ENCODE measurements at places on chromosomes 13 and 19.

GRCh38 chr19:6586726-6587092, 4.2 kb downstream of the CD70 start:
- DNase-seq: no peak

DNA sequence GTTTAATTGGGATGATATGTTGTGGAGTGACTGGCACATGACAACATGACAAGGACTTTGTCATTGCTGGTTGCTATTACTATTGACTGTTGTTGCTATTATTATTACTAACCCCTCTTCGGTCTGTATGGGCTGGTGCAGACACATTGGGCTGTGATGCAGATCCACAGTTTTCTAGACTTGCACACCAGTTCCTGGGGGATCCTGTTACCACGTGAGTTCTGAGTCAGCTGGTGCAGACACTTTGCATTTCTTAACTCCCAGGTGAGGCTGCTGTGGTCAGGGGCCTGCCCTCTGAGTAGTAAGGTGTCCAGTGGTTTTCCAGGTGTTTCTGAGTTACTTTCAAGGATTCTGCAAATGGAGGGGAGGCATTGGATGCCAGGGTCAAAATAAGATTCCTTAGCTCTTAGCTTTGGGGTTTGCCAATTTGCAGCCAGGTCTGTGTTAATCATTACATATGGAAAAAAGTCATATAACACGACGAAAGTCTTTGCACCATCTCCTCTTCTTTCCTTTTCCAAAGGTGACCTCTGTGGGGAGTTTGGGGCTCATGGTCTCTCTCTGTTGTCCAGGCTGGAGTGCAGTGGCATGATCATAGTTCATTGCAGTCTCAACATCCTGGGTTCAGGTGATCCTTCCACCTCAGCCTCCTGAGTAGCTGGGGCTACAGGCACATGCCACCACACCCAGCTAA, 19.3 kb downstream of the BICRA start:
- no peak for DNase-seq

- DNase-seq: no peak
Observed at GRCh38 chr13:38013676-38014075, 144.1 kb upstream of the TRPC4 start.

DNA sequence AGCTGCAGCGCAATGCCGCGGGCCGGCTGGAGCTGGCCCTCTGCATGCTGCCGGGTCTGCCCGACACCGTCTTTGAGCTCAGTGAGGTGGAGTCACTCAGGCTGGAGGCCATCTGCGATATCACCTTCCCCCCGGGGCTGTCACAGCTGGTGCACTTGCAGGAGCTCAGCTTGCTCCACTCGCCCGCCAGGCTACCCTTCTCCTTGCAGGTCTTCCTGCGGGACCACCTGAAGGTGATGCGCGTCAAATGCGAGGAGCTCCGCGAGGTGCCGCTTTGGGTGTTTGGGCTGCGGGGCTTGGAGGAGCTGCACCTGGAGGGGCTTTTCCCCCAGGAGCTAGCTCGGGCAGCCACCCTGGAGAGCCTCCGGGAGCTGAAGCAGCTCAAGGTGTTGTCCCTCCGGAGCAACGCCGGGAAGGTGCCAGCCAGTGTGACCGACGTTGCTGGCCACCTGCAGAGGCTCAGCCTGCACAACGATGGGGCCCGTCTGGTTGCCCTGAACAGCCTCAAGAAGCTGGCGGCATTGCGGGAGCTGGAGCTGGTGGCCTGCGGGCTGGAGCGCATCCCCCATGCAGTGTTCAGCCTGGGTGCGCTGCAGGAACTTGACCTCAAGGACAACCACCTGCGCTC, 3.8 kb upstream of the MAP2K7 start:
- no peak for DNase-seq

GRCh38 chr13:100234524-100235136, 145.7 kb downstream of the PCCA start:
- no peak for DNase-seq

GRCh38 chr13:99997702-99998214, 16.2 kb downstream of the ZIC2 start:
- DNase-seq: no peak

- no peak for DNase-seq
Observed at GRCh38 chr19:48206397-48207093, 36.1 kb downstream of the ZSWIM9 start.

DNA sequence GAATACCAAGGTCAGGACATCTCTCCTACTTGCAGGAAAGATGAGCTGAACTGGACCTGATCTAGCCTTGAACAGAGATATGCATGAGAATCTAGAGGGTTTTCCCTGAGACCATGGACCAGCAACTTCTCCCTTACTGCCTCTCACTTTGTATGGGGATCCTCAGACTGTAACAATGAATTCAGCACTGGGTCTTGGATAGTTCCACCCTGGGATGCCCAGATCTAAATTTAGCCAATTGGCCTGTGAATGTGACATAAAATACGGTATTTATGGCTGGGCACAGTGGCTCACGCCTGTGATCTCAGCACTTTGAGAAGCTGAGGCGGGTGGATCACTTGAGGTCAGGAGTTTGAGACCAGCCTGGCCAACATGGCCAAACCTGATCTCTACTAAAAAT, 15.3 kb upstream of the LILRA2 start:
- DNase-seq: no peak

- no peak for DNase-seq
Observed at GRCh38 chr19:47750752-47751151, 5.4 kb downstream of the NOP53 start.

Measured in kidney capillary endothelial cell (primary cell).